H54 (cell line): ENCODE measurements at places on chromosomes 6 and 20.

DNA sequence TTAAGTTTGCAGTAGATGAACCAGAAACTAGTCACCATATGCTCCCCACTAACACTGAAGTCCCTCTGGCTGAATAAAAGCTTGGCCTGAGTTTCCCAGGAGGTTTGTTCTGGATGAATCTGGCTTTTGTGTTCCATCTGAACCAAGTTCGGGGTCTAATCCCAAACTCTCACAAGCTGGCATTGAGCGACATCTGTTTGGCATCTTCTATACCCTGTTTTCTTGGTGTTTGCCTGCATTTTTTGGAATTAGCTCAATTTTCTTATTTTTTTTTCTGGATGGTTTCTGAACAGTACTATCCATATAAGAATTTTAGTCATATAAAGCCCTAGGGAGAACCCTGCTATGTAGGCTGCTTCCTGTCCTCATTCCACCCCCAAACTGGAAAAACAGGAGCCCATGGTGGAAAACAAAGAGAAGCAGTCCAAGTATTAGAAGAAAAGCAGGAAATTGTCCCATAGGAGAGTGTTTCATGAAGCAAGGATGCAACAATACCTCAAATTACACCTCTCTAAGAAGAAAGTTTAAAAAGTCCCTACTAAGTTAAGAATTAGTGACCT lies 737.1 kb downstream of the DHX35 start:
- no peak for DNase-seq

DNA sequence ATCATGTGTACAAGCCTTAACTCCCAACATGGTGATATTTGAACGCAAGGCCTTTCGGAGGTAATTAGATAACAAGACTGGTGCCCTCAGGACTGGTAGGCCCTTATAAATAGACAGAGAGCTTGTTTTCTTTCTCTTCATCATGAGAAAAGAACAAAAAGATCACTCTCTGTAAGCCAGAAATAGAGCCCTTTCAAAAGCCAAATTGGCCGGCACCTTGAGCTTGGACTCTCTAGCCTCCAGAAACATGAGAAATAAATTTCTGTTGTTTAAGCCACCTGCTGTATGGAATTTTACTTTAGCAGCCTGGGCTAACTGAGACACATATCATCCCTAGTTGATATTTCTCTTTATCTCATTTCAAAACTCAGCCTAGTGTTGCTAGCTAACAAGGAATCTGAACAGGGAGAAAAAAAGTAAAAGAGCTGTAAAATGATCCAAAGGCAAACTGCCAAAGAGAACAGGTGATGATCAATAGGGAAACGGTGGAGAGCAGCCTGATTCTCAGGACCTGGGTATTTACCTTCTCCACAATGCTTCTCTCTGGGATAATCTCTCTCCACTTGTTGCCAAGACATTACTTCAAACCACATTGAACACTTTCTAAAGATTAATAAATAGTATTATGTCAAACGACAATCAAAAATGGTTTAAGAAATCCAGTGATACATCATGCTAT lies 6.1 kb downstream of the COL21A1 start:
- DNase-seq, result no peak

DNA sequence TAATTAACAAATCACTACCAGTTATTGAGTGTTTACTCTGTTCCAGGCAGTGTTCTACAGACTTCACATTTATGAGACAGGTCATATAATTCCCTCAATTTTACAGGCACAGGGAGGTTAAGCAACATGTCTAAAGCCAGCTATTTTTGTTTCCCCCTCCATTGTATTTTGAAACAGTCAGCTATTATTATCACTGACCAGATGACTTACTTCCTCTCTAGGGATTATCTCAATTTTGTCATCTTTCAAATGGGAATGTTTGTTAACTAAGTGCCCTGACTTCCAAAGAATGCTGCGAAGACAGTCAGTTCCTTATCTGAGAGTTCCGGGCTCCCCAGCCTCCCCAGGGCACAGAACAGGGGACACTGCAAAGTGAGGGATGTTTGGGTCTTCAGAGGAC lies 5.6 kb upstream of the CNPY3 start:
- no peak for DNase-seq

- DNase-seq, result no peak
Observed at GRCh38 chr20:58715391-58715800, 22.8 kb downstream of the NPEPL1 start.

DNA sequence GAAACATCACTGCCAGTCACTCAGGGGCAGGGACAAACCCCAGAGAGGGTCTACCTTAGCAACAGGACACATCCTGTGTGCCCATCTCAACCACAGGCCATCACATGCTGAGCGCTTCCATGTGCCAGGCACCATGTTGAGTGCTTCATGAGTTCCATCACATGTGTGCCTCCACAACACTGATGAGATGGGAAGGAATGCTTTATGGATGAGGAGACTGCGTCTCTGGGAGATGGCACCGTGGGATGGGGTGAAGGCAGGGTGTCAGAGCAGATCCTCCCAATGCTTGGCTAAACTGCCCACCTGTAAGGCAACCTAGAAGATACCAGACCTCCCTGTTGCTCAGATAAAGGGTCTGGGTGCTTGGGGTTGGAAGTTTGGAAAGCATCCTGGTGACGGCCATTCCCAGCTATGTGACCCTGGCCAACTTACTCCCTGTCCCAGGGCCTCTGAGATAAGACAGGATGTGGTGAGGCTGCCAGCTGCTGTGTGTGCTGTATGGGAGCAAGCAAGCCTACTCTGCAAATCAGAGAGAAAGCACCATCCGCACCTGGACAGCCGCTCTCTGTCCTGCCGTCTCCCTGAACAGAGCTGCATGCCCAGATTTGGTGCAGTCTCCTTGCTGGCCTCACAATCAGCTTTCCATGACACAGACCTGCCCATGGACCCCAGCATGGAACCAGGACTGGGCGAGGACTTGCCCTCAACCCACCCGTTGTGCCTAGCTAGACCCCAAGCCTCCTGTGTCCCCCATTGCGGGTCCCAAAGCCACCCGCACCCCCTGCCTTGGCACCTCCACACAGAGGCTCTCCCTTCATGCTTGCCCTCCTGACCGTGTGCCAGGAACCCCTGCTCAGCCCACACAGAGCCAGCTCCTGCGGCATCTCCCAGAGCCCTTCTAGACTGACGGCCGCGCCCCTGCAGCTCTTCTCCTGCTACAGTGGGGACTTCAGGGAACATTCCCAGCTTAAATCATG lies 143.7 kb downstream of the SYNDIG1 start:
- no peak for DNase-seq

DNA sequence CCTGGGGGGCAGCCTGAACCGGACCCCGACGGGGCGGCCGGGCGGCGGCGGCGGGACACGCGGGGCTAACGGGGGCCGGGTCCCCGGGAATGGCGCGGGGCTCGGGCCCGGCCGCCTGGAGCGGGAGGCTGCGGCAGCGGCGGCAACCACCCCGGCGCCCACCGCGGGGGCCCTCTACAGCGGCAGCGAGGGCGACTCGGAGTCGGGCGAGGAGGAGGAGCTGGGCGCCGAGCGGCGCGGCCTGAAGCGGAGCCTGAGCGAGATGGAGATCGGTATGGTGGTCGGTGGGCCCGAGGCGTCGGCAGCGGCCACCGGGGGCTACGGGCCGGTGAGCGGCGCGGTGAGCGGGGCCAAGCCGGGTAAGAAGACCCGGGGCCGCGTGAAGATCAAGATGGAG lies 636 bp downstream of the SRF start:
- no peak for DNase-seq

DNA sequence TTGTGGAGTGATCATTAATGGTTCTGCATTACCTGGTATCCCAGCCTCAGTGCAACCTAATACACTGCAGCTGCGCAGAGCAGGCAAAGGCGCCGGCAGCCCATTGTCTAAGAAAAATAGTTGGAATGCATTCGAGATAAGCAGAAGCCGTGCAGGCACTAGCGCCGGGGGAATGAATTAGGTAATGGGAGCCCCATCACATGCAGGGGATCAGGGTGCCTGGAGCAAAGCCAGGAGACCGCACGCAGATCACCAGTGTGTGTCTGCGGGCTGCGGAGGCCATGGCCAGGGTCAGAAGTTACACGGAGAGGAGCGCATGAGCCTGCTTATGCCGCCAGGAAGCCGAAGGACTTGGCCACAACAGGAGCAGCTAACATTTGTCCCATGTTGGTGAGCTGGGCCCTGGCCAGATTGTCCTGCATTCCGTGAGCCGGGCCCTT lies 156.8 kb downstream of the DLL1 start:
- no peak for DNase-seq

DNA sequence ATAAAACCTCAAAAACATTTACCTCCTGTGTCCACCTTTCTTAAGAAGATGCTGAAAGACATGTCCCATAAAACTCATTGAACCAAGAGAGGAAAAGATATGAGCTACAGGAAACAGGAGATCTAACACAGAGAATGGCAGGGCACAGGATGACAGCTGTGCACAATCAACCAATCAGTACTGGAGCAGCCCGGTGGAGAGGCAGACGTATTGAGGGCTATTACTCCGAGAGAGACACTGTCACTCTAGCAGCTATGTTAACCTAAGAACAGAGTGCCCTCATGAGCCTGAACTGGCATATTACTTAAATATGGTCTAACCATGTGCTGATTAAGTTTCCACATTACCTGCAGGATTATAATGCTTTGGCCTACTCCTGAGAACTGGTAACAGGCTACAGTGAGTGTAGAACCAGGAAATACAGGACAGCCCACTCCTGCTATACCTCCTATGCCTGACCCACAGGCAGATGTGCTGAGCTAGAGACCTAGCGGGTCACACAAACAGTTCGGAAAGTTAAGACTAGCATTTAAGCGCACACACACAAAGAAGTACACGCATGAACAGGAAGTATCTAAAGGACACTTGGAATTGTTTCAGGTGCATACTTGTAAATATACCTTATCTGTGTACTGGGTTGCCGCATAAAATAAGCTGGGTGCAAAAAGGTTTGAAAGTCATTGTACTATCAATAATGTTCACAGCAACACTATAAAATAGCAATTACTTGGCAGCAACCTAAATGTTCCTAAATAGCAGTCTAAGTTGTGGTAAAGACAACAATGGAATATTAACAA lies 199.3 kb upstream of the SHLD1 start:
- no peak for DNase-seq
